ENCODE measurements at places on chromosomes 2 and 18.
A peak's percentile ranks its signal among the peaks of the same experiment; 100 is the strongest.

- DNase-seq: no peak
Observed at GRCh38 chr2:226649201-226649600, 150.4 kb downstream of the IRS1 start.

GRCh38 chr2:236862526-236862925, 223.2 kb upstream of the COPS8 start:
- DNase-seq: no peak

- peak; percentile 91 for DNase-seq
Observed at GRCh38 chr2:224217962-224218347, 178.9 kb upstream of the SERPINE2 start.

DNA sequence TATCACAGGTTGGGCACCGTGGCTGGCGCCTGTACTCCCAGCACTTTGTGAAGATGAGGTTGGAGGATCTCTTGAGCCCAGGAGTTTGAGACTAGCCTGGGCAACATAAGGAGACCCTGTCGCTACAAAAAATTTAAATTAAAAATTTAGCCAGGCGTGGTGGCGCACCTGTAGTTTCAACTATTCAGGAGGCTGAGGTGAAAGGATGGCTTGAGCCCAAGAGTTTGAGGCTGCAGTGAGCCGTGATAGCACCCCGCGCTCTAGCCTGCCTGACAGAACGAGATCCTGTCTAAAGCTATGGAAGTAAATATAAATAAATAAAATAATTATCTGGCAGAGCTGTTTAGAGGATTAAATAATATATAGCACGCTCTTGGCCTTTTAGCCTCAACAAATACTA, 1.4 kb upstream of the SH3RF3 start:
- DNase-seq: no peak

DNA sequence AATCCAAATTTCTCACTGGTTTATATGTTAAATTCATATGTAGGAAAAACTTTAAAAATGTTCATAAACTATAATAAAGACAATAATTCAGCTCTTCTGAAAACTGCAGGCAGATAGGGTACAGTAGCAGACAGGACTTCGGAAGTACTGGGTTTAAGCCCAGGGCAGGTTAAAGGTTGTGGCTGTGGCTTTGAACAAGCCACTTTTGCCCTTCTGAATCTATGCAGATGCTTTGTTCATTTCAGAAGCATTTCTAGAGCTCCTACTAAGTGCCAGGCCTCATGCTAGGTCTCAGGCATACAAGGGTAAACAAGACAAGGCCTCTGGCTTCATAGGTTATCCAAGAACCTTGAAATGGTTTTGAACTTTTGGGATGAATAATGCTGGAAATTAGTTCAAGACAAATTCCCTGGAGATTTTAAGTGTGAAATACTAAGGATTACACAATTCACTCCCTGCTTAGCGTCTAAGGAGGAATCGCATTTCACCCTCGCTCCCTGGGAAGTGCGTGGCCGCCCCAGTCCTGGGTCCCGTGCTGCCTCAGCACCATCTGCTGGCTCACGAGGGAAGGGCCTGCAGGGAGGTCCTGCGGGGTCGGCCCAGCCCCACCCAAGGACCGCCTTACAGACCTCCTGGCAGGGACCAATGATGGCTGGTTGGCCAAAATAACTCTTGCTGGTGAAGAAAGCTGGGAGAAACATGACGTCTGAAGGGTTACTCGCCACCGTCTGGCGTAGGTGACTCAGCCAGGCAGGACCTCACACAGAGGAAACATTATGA, 67.7 kb upstream of the L3MBTL4 start:
- peak; percentile 64 for DNase-seq

- DNase-seq: no peak
Observed at GRCh38 chr2:218161644-218162043, 5.1 kb downstream of the CXCR1 start.

DNA sequence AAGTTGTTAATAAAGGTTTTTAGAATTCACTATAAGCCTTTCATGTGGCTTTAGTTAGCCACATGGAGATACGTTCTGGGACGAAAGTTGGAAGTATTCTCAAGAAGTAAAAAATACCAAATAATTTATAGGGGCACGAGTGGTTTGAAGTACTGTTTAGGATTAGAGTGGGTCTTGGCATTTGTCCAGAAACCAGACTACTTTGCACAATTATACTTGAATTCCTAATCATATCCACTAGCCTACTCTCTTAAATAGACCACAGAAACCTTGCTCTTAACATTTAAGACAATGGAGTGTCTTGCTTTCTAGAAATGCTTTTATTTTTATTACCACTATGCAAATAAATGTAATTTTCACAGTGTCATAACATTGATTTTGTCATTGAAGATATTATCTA, 44.6 kb downstream of the UBE2E3 start:
- DNase-seq: peak; percentile 19

DNA sequence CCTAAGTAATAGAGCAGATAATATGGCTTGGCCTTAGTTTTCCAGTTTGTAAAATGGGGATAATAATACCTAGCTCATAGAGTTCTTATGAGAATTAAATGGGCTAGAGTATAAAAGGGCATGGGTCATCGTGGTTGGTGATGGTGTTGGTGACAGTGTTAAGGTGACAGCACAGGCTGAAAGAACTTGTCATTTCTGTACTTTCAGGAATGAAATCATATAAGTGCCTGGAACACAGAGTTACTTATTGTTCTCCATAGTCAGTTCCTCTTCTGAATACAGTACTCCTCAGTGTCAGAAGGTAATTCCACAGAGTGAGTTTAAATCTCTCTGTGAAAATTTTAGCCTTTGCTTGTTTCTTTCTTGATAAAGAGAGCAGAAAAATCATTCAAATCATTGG, 42.4 kb downstream of the KIF5C start:
- no peak for DNase-seq

DNA sequence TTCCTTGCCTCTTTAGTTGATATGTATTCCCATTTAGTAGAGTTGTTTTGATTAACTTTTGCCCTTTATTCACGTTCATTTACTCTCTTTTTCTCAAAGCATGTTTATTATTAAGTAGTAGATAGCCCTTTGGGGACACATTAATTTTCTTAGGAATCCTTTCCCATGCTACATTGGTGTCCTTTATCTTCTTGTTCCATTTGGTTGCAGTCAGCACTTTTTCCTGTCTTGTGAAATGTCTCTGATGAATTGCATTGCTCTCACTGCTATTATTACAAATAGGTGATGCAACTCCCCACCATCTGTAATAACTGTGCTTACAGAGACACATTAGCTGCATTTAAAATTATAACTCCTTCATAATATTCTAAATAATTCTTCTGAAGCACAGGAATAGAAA, 428.5 kb upstream of the CNTNAP5 start:
- no peak for DNase-seq

GRCh38 chr2:241686324-241686649, 328 bp downstream of the DTYMK start:
- DNase-seq: no peak

- peak; percentile 46 for DNase-seq
Observed at GRCh38 chr2:186460465-186460864, 25.6 kb upstream of the ZC3H15 start.

DNA sequence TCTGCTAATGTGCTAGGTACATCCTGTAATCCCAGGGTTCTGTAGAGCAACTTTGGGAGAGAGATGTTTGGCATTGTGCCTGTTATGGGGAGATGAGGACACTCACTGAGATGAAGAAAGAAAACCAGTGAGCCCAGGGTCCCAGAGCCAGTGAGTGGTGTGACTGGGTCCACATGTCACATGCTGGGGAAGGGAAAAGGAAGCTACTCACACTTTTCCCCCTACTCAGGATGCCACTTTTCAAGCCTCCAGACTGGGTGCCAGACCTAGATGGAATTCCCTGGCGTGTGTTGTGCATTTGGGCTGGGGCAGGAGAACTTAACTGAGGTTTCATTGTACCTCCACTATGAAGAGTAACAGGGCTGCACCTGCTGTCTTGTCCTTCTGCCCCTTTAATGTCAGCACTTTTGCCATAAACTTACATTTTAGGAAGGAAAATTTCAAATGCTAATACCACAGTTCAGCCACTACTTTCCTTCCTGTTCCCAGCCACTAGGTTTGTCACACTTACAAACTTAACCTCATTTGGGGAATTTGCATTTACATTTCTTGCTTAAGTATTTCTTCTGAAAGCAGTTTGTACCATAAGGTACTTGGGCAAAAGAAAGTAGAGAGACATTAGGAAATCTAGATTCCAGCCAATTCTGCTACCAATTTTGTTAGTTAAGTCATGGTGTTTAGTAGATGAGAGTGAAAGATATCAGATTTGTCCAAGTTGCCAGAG, 10.2 kb downstream of the INSIG2 start:
- DNase-seq: no peak

DNA sequence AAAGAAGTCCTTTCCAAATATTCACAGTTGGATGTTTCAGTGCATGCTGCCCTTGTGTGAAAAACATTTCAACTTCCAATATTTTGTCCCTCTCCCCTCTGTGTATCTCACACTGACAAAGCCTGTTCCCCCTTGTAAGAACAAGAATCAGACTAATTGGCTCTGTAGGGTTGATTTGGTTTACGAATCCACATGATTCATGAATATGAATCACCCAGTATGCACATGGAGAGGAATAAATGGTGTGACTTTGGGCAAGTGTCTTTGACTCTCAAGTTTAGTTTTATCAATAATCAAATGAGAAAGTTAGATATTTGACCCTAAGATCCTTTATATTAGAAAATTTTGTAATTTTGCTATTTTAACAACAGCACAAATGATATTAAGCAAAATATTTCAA, 9.3 kb upstream of the CDH20 start:
- no peak for DNase-seq

DNA sequence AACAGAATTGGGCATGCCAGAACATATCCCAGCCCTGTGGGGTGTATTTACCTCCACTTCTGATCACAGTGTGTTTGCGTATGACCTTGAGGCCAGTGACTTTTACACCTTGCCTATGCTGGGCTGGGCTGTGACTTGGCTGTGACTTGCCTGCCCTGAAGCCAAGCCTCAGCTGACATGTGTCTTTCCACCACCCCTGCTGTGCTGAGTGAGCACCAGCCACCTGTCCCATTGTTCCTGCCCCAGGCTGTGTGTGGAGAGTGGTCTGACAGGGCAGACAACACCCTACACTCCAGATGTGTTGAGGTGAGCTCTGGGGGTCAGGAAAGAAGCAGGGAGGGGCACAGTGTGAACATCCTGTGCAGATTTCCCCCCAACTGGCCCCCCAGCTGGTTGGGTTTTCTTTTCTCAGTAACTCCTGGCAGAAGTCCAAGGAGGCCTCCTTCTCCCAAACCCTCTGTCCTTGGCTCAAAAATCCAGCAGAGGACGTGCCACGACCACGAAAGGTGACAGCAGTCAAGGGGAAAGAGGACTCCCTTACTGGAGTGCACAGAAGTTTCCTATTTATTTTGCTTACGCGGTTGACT, 5.1 kb upstream of the STEAP3 start:
- peak; percentile 74 for DNase-seq

DNA sequence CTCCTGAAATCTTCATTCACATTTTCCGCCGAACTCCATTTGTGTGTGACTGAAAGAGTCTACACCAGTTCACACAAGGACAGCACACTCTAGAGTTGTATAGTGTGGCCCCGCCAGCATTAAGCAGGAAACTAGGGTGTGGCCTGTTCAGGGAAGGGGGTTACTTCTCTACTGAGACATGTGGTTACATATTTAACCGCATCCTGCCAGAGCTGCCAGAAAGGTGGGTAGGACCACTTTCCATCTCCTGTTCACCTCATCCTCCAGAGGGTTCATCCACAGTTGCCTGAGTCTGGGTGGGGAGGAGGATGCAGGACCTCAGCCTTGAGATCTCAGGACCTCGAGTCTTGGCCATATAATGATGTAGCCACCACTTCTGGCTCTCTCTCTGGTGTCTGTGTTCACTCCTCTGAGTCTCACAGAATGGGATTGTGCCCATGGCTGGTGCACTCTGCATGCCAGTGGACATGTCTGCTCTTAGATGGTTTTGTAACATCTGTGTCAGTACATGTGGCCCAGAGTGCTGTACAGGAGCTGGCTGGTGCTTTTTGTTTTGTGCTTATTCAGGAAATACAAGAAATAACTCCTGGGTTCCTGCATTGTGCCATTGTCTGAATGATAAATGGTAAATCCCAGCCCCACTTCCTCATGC, 7.7 kb upstream of the SP140L start:
- no peak for DNase-seq

DNA sequence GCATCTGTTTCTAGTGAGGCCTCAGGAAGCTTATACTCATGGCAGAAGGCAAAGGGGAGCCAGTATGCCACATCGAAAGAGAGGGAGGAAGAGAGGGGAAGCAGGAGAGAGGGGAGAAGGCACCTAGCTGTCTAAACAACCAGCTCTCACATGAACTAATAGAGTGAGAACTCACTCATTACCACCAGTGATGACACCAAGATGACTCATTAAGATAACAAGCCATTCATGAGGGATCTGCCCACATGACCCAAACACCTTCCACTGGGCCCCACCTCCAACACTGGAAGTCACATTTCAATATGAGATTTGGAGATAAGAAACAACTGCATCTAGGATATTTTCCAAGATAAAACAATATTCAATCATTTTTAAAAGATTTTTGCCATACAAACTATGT, 753.9 kb upstream of the ZEB2 start:
- peak; percentile 6 for DNase-seq

DNA sequence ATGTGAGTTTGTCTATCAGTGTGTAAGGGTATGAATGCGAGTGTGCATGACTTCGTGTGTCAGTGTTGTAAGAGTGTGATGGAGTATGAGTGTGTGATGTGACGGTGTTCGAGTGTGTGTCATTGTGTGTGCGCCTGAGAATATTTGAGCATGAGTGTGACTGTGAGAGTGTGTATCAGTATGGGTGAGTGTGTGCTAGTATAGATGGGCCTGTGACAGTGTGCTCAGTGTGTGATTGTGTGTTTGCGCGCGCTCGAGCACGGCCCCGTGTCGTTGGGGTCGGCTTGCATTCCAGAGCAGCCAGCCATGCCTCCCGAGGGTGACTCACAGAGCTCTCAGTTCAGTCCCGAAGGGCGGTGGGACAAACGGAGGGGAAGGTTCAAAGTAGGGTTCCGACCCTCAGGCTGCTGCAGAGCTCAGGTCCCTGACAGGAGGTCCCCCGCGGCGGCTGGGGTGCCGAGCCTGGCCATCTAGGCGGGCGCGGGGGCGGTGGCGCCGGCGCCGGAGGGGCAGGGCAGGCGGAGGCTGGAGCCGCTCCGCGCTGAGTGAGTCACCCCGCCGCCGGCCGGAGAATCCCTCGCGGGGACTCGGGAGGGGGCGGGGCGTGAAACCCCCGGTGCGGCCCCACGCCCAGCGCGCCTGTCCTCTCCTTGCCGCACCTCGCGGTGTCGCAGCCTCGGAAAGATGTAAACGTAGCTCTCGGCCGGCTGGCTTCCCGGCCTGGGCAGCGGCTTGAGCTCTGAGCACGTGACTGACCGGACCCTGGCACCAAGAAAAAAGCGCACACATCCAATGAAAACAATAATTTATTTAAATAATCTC, 3.8 kb downstream of the DLX2 start:
- DNase-seq: peak; percentile 78
